ENCODE measurements at places on chromosomes 7 and 10.

DNA sequence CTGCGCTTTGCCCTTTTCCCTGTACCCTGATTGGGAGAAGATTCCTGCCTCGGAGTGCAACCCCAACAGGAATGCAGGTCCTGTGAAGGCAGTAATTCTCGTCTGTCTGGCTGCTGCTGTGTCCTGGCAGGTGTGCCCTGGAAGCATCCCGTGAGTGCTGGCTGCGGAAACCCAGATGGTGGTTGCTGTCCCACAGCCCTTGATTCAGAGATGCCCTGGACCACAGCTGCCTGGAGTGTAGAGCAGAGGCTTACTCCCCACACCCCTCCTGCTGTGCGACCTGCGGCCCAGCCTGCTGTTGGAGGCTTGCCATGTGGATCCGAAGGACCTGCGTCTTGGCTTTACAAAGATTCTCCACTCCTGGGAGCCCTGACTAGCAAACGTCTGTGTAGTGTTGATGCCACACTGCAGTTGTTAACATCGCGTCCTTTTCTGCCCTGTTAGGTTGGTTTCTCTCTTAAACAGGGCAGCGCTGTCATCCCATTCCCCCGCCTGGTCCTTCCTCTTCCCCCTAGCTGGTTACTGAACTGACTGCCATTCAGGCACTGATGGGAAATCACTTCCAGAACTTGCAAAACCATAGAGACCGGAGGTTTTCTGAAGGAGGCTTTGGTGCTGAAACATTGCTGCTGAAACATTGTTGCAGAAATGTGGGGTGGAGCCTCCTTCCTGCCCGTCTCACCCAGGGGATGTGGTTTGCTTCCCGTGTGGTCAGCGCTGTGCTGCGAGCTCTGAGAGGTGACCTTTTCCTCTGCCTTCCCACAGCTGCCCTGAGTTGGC is 53.3 kb downstream of the DNAJB6 start:
- no peak for DNase-seq

DNA sequence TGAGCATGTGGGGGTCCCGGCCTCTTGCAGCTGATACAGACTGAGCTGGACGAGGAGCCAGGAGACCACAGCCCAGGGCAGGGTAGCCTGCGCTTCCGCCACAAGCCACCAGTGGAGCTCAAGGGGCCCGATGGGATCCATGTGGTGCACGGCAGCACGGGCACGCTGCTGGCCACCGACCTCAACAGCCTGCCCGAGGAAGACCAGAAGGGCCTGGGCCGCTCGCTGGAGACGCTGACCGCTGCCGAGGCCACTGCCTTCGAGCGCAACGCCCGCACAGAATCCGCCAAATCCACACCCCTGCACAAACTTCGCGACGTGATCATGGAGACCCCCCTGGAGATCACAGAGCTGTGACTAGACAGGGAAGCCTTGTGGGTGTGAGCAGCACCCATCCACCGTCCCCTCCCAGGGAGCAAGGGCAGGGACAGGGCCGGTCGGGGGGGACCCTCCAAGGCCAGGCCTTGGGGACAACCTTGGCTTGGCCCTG is 36.1 kb downstream of the PSAP start:
- no peak for DNase-seq

- no peak for DNase-seq
These were observed 14.9 kb upstream of the MPP7 start for GRCh38 chr10:28317760-28318159.

GRCh38 chr7:155916926-155917655 is 104.8 kb upstream of the SHH start:
- DNase-seq, result no peak
